ENCODE measurements at places on chromosomes 7 and 10. TPM values are rescaled to one million over a fixed set of nuclear protein-coding genes. Genes with fewer than 3 reads are reported as not detected.

DNA sequence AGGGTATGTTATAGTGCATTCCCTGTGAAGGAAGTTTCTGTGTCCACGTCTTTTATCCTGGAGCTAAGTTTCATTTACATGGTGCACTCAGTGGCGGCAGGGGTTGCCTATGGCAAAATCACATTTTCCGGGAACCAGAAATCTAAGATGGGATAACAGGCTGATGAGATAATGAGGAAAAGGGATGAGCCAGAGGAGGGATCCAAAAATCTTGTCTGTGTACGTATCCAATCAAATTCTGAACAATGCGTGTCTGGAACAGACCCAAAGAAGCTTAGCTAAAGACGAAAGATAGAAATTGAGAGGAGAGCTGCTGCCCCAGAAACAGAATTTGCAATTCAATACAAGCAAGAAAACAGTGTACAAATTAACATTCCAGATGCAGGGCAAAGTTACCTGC lies 16.1 kb downstream of the LANCL2 start:
- peaks cover 38% of the 10 kb centered on the region for H3K36me3 ChIP-seq
- H3K4me3 ChIP-seq = no peak overlapping the region
- H3K27ac ChIP-seq = no peak overlapping the region
- H3K27me3 ChIP-seq = no peaks in the 10 kb centered on the region

- no peaks in the 10 kb centered on the region for H3K4me1 ChIP-seq
- H3K27me3 ChIP-seq = no peaks in the 10 kb centered on the region
- peaks cover 19% of the 10 kb centered on the region for H3K36me3 ChIP-seq
- no peak overlapping the region for H3K4me3 ChIP-seq
- no peak overlapping the region for H3K27ac ChIP-seq
Observed at GRCh38 chr7:35680403-35681013, 14.4 kb downstream of the HERPUD2 start.

GRCh38 chr10:1395025-1395480 lies 338.9 kb downstream of the WDR37 start:
- peaks cover 25% of the 10 kb centered on the region for H3K27me3 ChIP-seq
- H3K4me1 ChIP-seq = peaks cover 8% of the 10 kb centered on the region
- no peaks in the 10 kb centered on the region for H3K36me3 ChIP-seq
- no peak overlapping the region for H3K4me3 ChIP-seq
- DNase-seq = no peak

DNA sequence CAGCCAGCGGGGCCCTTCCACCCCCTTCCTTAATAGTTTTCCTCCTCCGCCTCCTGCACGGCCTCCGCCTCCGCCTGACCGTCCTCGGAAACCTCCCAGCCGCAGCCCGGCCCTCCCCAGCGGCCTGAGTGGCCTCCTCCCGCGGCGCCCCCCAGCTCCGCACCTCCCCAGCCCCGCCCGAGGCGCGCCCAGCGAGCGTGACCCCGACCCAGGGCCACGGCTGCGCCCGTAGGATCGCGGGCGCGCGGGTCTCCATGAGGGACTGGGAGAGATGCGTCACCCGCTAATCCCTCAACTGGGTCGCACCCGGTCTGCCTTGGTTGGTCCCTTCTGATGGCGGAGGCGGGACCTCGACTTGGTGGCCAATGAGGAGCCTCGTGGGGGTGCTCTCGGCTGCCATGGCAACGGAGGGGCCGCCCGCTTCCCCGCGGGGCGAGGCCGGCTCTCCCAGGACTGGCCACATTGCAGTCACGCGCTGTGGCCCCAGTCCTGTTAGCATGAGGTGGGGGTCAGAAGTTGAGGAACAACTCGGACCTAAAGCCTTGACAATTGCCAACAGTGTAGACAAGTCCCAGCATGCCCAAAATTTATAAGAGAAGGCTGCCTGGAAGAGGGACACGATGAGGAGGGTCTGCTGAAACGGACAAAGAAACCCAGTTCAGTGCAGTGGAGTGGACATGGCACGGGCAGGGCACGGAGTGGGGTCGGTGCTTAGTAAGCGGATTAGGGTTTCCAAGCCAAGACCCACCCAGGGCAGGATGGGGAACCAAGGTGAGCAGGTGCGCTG lies 24.3 kb downstream of the DDIT4 start:
- peak; percentile 89 for DNase-seq
- H3K36me3 ChIP-seq = no peaks in the 10 kb centered on the region
- H3K4me3 ChIP-seq = peak overlapping the region; percentile 69
- no peaks in the 10 kb centered on the region for H3K27me3 ChIP-seq
- peaks cover 14% of the 10 kb centered on the region for H3K4me1 ChIP-seq

DNA sequence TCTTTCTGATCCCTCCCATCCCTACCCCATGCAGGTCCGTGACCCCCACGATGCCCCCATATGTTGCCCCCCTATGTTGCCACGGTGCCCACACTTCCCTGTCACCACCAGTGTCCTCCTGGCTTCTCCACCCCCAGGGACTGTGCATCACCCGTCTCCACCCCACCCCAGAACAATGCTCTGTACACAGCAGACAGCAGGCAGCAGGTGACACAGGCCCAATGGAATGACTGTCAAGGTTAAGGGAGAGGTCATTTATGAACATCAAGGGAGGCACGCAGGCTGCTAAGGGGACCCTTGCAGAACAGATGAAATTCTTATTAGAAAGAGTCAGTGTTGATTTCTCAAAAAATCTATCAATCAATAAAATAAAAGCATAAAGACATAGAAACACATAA lies 71.5 kb downstream of the PARP12 start:
- no peaks in the 10 kb centered on the region for H3K27me3 ChIP-seq
- no peak for DNase-seq
- H3K4me3 ChIP-seq = no peak overlapping the region

- peaks cover 12% of the 10 kb centered on the region for H3K36me3 ChIP-seq
- H3K4me1 ChIP-seq = peaks cover 9% of the 10 kb centered on the region
- peak overlapping the region; percentile 40 for H3K27ac ChIP-seq
- H3K4me3 ChIP-seq = no peak overlapping the region
Observed at GRCh38 chr10:30455816-30456215, 21.8 kb downstream of the MAP3K8 start.

DNA sequence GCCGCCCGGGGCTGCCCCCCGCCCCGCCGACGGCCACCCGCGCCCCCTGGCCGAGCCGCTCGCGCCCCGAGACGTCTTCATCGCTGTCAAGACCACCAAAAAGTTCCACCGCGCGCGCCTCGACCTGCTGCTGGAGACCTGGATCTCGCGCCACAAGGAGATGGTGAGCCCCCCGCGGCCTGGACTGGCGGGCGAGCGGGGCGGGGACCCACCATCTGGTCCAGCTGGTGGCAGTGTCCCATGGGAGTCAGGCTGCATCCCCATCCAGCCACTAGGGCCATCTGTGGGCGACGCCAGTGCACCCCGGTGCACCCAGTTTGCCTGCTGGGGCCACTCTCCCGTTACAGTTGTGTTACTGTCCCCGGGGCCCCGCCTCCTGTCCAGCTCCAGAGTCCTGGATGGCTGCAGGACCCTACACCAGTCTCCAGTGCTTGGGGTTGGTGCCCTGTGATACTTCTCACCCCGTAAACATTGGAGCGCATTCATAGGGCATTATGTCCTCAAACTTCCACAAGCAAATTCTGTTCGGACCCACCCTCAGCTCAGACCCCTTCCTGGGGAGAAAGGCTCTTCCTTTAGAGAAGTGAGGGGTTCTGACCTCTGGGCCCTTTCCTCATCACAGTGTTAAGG lies 672 bp downstream of the LFNG start:
- H3K27me3 ChIP-seq = peaks cover 23% of the 10 kb centered on the region
- no peaks in the 10 kb centered on the region for H3K36me3 ChIP-seq
- peak overlapping the region; percentile 73 for H3K27ac ChIP-seq
- peaks cover 57% of the 10 kb centered on the region for H3K4me1 ChIP-seq
- H3K4me3 ChIP-seq = peak overlapping the region; percentile 86
- no peak for DNase-seq

DNA sequence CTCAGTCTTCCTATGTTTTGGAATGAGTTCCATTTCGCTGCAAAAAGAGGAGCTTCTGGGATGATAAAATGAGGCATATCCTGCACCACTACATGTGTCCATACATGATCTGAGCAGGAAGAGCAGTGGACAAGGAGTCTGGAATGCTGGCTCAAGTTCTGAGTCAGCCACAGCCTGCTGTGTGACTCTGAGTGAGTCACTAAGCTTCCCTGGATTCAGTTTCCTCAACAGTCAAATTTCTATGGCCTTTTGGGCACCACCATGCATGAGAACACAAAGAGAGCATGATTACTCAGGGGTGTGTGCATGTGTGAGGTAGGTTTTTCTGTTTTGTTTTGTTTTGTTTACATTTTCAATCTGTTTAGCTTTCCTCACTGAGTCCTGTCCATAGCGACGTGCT lies 254.6 kb downstream of the ANKRD30A start:
- no peak overlapping the region for H3K4me3 ChIP-seq
- no peak for DNase-seq
- H3K27ac ChIP-seq = no peak overlapping the region
- H3K27me3 ChIP-seq = no peaks in the 10 kb centered on the region

GRCh38 chr7:136667584-136667983 lies 200.9 kb upstream of the CHRM2 start:
- no peak overlapping the region for H3K27ac ChIP-seq
- no peak for DNase-seq
- peaks cover 3% of the 10 kb centered on the region for H3K36me3 ChIP-seq

DNA sequence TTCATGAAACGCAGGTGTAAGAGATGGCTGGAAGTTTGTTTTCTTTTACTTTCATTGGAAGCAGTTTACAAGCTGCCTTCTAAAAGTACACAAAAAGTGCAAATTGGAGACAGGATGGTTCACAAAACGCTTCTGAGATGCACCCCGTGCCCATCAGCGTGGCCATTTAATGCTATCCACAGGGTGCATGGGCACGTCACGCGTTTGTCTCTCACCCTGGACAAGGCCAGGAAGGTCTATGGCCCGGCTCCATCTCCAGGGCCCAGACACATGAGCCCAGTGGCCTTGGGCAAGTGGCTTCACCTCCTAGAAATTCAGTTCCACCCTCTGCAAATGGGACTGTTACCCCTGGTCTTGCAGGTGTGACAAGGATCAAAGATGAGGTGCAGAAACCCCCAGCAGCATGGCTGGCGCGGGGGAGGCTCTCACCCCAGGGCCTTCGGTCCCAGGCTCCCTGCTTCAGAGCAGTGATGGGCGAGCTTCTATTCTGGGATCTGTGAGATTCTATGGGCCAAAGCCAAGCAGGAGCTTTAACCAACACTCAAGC lies 60.8 kb upstream of the EBF3 start:
- no peaks in the 10 kb centered on the region for H3K4me1 ChIP-seq
- H3K36me3 ChIP-seq = no peaks in the 10 kb centered on the region
- no peak for DNase-seq
- no peak overlapping the region for H3K4me3 ChIP-seq
- peaks cover 6% of the 10 kb centered on the region for H3K27me3 ChIP-seq

DNA sequence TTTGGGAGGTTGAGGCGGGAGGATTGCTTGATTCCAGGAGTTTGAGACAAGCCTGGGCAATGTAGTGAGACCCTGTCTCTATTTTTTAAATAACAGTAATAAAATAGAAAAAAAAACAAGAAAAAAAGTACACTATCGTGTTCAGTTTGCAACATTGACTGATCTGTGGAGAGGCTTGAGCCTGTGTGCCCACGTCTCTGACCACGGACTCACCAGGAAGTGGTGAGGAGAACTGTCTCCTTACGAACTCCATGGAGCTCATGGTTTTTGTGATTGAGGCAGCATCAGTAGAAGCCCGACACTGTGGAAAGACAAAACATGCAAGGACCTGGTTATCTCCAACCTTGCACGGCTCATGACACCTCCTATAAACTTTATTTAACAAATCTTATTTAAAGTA lies 23.9 kb upstream of the DNAJB6 start:
- no peaks in the 10 kb centered on the region for H3K27me3 ChIP-seq
- DNase-seq = no peak
- H3K4me1 ChIP-seq = peaks cover 8% of the 10 kb centered on the region
- no peak overlapping the region for H3K27ac ChIP-seq
- H3K36me3 ChIP-seq = no peaks in the 10 kb centered on the region

GRCh38 chr7:23864973-23865372 lies 155.0 kb downstream of the STK31 start:
- no peak overlapping the region for H3K4me3 ChIP-seq
- no peaks in the 10 kb centered on the region for H3K36me3 ChIP-seq
- no peak for DNase-seq
- H3K27me3 ChIP-seq = peaks cover 20% of the 10 kb centered on the region

DNA sequence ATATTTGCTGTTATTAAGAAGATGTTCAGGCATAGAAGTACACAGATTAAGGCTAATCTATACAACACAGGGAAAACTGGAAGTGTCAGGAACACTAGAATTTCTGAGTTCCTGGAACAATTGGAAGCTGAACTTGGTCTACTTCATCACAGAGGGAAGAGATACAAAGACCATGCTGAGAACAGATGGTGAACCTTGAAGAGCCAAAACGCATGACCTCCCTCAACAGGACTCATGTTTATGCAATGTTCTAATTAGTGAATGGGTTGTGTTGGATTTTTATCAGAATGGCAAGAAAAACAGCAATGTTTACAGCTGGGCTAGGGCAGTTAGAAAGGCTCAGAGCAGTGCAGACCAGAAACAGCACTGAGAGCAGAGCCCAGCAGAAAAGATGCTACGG lies 94.9 kb downstream of the SFMBT2 start:
- H3K4me1 ChIP-seq = peaks cover 6% of the 10 kb centered on the region
- H3K36me3 ChIP-seq = no peaks in the 10 kb centered on the region
- H3K27ac ChIP-seq = no peak overlapping the region

- no peaks in the 10 kb centered on the region for H3K27me3 ChIP-seq
- no peak for DNase-seq
Observed at GRCh38 chr10:57320416-57320815, 947.3 kb downstream of the IPMK start.

Gene TSPAN12
- total RNA-seq = 7.4 TPM

Gene EBLN1
- total RNA-seq = not detected

Gene HMX2
- total RNA-seq = not detected

Gene PLEKHA1
- total RNA-seq = 35.3 TPM

Gene ACSM6
- not detected for total RNA-seq

Measured in mesothelial cell of epicardium (in vitro differentiated cells).